ENCODE measurements at places on chromosomes 1 and 21. TPM values are rescaled to one million over a fixed set of nuclear protein-coding genes. Genes with fewer than 3 reads are reported as not detected.

Gene AIM2
- total RNA-seq: 1.3 TPM

Gene OR2L3
- total RNA-seq: not detected

DNA sequence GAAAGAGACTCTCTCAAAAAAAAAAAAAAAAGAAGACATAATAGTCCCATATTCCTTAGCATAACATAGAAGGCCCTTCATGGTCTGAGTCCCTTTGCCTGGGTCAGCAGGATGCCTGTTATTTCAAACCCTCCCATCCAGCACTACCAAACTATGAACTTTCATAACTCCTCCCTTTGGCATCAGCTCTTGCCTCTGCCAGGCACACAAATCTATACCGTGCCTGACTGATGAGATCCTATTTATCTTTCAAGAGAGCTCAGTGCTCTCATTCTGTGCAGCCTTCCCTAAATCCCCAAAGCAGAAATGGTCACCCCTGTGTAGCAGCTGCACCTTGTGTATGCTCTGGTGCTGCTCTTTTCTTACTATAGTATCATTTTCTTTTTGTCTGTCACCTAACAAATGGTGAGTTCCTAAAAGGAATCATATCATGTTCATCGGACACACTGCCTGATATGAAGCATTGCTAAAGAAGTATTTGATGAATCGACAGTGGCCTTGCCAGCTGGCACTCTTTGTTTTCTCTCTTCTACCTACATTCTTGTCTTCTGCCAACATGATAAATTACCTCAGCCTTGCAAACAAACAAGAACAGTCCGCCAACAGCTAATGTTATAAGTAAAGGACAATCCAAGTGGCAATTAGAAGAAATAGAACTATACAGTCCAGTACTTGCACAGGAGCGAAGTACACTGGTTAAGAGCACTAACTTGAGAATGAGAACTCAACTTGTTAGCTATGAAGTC lies 29.9 kb downstream of the FMO4 start:
- H3K27ac ChIP-seq: no peak overlapping the region
- H3K36me3 ChIP-seq: no peaks in the 10 kb centered on the region
- DNase-seq: no peak
- no peaks in the 10 kb centered on the region for H3K27me3 ChIP-seq
- H3K4me1 ChIP-seq: 0 out of 2 replicates have a peak, but pooled peaks cover 3% of the 10 kb centered on the region
- no peak overlapping the region for H3K4me3 ChIP-seq

GRCh38 chr1:15848929-15849774 lies 1.6 kb downstream of the SPEN start:
- DNase-seq: peak; percentile 93
- no peaks in the 10 kb centered on the region for H3K27me3 ChIP-seq
- peak overlapping the region; percentile 89 for H3K4me3 ChIP-seq
- H3K36me3 ChIP-seq: no peaks in the 10 kb centered on the region

- no peak overlapping the region for H3K4me3 ChIP-seq
- no peak for DNase-seq
- H3K27me3 ChIP-seq: no peaks in the 10 kb centered on the region
- H3K4me1 ChIP-seq: 0 out of 2 replicates have a peak, but pooled peaks cover 6% of the 10 kb centered on the region
- no peak overlapping the region for H3K27ac ChIP-seq
- H3K36me3 ChIP-seq: no peaks in the 10 kb centered on the region
Observed at GRCh38 chr1:84782881-84783280, 92.6 kb upstream of the SSX2IP start.

DNA sequence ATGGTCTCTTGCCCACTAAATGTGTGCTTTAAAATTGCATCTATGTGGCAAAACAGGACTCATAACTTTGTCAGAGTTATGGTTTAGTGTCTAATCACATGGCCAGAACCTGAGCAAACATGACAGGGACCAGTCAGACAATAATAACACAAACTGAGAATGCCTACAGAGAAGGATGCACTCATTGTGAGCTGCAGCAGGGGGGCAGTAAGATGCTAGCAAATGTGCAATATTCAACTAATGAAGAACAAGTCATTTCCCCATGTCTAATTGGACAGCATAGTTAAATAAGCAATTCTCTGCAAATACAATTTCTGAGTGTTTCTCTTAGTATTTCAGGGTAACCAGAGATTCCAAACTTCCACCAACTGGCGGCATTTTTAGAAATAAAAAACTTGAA lies 30.8 kb downstream of the SPAG17 start:
- no peak overlapping the region for H3K27ac ChIP-seq
- no peaks in the 10 kb centered on the region for H3K27me3 ChIP-seq
- peaks cover 13% of the 10 kb centered on the region for H3K4me1 ChIP-seq
- DNase-seq: peak; percentile 58
- no peaks in the 10 kb centered on the region for H3K36me3 ChIP-seq

DNA sequence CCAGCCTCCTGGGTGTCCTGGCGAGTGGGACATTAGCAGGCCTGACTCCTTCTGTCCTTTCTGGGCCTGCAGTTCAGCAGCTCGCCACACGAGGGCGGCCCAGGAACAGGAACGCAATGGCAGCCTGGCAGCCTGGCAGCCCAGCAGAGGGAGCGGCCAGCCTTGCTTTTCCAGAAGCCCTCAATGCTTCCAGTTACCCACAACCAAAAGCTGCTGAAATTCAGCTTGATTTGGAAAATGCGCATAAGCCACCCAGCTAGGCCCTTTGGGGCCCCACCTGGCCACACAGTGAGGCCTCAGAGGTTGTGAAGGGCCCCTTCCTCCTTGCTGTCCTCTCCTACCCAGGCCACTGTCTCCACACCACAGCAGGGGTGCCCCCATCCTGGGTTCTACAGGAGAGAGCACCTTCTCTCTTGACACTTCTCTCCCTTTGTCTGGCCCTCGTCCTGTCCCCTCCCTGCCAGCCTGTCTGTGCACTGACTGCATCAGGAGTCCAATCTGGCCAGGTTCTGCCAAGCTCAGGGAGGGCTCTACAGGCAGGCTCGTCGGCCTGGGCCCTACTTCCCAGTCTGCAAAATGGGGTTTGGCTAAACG lies 103.4 kb upstream of the VAMP3 start:
- DNase-seq: peak; percentile 88
- no peaks in the 10 kb centered on the region for H3K4me1 ChIP-seq
- H3K27ac ChIP-seq: no peak overlapping the region
